ENCODE measurements at places on chromosomes 5 and 9.
A peak's percentile ranks its signal among the peaks of the same experiment; 100 is the strongest.

GRCh38 chr5:41213340-41213739 is at the start of gene C6:
TSS of gene C6 (minus strand) at chr5:41213532. CDS start at chr5:41203230, 10,302 bp downstream.
- DNase-seq: no peak

DNA sequence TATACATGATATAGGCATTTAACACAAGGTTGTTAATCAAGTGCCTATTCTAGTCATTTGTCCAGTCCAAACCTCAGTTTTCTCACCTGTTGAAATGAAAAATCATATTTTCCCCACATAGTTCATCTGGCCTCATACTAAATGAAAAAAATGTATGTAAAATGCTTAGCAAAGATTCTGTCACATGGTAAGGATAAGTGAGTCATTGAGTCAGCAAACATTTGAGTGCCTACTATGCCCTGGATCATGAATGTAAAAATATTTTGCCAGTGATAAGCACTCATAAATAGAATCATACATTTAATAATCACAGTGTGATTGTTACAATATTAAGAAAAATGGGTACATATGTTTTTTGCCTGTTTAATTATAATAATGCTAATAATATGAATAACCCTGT is 181.2 kb upstream of the PAPPA start:
- DNase-seq: no peak

DNA sequence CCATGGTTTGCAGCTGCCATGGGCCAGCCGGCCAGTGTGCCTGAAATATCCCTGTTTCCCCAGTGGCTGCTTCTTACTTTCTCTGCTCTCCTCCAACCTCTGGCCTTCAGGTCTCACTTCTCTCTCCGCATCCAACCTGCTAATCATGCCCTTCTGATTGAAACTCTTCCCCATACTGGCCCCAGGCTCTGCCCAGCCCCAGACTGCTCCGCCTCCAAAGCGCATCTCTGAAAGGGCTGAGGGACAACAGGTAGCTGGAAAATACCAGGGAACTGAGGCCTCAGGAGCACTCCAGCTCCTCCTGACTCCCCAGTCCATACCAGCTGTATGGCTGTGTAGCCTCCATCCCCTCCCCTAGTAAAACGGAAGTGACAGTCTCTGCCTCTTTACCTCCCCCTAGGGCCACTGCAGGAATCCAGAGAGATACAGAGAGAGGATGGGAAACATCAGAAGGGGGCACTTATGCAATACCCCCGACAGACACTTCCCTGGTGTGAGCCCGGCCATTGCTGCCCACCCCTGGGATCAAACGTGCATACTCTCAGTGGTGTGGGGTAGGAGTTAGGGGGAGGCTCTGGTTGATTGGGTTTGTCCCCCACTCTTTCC is 34.2 kb downstream of the PAX5 start:
- DNase-seq: no peak

DNA sequence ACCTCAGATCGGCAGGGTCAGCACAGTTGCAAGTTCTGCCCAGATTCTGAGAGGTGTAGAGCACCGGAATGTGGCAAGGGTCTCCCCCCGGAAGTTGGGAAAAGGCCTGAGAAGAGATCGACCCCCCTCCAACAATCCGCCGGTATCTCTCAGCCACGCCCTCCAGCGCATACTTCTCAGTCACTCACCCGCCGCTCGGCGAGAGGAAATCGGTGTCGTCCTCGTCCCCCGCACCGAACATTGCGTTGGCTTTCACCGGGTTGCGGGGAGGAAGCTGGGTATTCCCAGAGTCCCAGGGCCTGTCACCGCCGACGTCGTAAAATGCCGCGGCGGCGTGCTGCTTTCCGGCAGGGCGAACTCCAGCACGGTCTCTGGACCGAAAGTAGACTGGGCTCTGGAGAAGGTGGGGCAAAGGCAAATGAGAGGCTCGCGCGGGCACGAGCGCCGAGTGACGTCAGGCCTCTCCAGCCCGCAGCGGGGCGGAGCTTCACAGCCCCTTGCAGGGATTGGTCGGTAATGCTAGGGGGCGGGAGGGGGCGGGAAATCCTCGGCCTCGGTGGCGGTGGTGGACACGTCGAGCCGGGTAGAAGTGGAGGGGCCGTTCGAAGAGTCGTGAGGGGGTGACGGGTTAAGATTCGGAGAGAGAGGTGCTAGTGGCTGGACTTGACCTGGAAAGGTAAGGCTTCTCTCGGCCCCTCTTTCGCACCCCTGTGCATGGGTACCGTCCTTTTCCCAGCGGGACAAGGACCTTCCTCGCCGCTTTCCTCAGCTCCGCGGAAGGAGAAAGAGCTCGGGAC is at the start of the genes FKBP15 and SLC31A1:
Gene FKBP15, minus strand, starts transcription at position 275 of the 797 bp plus-strand sequence. Its CDS starts 34 bp downstream, at position 241.
Gene SLC31A1, plus strand, starts transcription at position 542 of the 797 bp plus-strand sequence. CDS start 34,605 bp downstream, outside the sequence.
- DNase-seq: peak; percentile 96

- no peak for DNase-seq
These were observed 40.7 kb upstream of the ATP6V1G1 start for GRCh38 chr9:114546851-114547250.

GRCh38 chr5:3377831-3378230 is 217.8 kb upstream of the IRX1 start:
- no peak for DNase-seq

DNA sequence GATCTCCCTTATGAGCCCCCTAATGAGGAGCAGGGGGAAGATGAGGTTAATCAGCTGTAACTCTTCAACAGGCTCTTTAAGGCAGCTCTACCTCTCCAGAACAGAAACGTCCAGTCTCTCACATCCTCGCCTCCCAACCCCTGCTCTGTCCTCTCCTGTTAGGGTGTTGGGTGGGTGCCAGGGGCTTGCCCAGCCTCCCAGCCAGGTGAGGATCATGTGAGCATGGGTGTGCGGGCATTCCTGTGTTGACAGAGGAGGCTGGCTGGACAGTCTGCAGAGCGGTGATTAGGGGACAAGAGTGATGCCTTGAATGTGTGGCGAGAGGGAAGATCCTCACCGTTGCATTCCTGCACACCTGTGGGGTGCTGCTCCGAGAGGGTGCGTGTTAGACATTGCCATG is 51.7 kb downstream of the CCDC180 start:
- no peak for DNase-seq

DNA sequence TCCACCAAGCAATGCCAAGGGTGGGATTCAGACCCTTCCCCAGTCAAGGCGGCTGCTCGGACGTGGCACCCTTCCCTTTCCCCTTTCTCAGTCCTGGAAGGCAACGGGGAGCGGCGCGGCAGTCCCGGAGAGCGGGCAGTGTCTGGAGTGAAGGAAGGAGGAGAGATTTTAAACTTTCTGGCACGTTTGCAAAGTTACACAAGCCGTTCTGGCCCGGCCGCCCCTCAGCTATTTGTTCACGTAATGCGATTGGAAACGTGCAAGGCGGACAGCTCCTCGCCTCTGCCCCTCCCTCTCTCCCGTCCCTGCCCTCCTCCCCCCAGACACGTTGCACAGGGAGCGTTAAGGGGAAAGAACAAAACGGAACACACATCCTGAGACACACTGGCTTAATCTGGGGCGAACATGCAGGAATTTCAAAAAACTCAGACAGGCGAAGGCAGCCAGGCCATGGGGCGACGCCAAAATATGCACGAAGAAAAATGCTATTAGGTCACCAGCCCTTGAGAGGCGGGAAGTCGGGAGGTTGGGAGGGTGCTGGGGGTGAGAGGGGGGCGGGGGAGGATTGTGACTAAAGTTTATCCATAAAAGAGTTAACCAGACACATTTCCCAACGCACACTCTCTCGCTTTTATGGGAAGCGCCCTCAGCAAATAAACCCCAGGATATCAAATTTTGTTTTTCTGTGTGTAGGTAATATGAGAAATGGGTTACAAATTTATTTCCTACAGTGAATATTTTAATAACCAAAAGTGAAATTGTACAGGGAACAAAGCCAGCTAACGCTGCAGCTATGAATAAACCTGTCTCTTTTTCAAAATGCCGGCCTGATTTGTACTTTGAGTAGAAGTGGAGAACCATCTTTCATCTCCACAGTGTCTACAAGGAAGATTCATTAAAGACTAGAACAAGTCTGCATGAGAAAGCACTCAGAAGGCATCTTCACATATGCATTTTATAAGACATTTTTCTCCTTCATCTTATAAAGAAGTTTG is at the start of gene LOX:
Gene LOX, minus strand, starts transcription at position 144 of the 995 bp plus-strand sequence. CDS start 274 bp downstream, outside the sequence.
- DNase-seq: no peak

- no peak for DNase-seq
These were observed 525.2 kb upstream of the TRPC7 start for GRCh38 chr5:136890431-136891148.

- no peak for DNase-seq
These were observed 44.6 kb downstream of the TIMD4 start for GRCh38 chr5:156918311-156918845.

DNA sequence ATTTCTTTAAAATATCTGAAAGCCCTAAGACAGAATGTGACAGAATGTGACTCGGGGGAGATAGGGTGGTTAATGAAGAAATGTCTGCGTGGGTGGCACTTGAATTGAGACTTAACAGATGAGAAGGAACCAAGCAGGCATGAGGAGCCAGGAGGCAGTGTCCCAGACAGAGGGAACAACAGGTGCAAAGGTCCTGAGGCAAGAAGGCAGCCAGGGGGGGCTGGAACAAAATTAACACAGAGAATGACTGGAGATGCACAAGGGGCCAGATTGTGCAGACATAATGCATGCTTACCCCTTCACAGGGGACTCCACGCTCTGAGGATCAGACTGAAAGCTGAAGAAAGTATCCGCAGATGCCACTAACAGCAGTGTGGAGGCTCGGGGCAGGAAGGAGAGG is 1.7 kb downstream of the LMAN2 start:
- no peak for DNase-seq

GRCh38 chr5:156479849-156480248 is 152.9 kb downstream of the SGCD start:
- no peak for DNase-seq

GRCh38 chr9:124388275-124389048 is 26.8 kb downstream of the PSMB7 start:
- DNase-seq: no peak

DNA sequence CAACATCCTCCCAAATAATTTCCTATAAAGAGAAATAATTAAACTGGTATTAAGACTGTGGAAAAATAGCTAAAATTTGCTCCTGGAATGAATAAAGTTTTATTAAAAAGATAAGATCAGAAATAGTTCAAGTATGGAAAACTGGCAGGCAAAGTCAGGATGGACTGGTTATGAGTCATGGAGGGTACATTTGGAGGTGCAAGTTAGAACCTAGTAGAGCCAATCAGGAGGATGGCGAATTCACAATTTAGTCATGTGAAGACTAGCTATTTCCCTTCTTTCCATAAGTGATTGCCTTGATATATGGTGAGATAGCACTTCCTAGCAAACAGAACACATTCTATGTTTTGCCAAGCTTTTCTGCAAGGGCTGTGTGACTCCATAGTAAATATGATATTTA is 1303.5 kb downstream of the EFNA5 start:
- no peak for DNase-seq

DNA sequence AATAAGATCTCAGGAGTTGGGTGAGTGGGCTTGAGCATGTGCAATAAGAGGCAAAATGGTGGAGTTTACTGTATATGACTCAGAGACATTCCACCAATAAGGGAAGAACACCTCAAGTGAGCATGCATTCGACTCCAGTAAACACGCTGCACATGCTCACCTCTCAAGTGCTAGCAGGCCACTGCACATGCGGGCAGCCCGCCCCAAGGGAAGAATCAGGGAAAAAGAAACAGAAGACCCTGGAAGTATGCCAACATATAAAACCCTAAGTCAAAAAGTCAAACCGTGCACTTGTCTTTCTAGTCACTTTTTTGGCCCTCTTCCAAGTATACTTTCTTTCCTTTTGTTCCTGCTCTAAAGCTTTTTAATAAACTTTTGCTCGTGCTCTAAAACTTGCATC is 245.3 kb upstream of the RASA1 start:
- no peak for DNase-seq

DNA sequence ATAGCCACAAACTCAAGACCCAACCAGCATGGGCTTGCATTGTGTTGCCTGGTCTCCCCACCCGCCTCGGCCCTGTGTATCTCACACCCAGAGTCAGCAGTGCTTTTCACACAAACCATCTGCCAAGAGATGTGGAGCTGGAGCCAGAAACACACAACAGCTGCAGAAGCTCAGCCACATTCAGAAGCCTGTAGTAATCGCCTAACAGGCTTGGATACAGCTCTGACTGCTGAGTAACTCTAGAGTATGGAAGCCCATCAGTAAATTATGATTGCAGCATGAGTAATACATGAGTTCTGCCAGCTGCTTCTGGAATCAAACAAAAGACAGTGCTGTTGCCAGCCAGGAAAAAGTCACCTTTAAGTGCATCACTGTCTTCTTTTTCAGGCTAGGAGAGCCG is 16.0 kb downstream of the TEK start:
- no peak for DNase-seq

DNA sequence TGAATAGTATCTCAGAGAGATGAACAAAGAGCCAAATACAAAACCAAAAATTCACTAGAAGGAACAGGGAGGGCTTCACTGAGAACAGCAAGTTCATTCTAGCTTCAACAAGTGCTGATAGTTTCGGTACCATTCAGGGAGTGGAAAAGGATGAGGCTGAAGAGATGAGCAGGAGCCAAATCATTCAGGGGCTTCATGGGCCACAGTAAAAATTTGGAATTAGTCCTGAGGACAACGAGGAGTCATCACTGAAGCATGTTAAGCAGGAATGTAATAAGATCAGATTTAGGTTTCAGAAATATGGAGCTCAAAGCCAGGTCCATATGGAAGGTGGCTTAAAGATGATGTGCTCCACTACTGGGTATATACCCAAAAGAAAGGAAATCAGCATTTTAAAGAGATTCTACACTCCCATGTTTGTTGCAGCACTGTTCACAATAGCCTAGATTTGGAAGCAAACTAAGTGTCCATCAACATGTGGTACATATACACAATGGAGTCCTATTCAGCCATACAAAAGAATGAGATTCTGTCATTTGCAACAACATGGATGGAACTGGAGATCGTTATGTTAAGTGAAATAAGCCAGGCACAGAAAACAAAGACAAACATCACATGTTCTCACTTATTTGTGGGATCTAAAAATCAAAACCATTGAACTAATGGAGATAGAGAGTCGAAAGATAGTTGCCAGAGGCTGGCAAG is 36.2 kb downstream of the SPOCK1 start:
- no peak for DNase-seq

DNA sequence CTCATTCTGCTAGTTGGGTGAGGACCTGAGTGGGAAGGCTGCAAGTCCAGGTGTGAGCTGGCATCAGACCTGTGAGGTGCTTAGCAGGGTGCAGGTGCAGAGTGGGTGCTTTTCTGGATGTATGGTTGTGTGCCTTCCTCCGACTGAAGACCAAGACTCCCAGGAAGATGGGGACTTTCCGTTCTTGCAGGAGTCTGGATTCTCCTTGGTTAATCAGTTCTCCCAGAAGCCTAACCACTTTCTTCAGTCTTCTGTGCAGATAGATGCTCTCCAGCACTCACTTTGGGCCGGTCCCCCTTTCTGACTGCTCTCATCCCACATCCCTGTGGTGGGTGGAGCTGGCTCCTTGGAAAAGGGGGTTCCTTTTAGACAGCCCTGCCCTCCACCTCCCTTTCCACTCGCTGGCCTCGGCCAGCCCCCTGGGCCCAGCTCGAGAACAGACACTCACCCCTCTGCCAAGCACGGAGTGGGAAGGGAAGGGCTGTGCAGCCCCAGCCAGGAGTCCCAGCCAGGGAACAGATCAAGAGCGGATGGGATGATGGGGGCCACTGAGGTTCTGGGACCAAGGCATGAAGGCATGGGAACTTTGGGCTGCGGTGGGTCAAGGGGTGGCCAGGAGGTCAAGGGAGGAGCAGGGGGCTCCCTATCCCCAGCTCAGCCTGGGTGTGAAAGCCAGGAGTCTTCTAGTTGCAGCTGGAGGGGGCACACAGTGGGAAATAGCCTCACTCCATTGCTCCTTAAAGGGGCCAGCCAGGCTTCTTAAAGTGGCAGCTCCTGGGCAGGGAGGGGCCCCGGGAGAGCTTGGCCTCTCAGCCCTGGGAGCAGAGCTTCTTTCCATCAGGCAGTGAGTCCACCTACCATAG is 62.4 kb downstream of the FGF18 start:
- DNase-seq: no peak
